ENCODE measurements at places on chromosomes 6 and 20.

GRCh38 chr6:38191418-38191817 is 371.9 kb downstream of the ZFAND3 start:
- DNase-seq, result no peak

- DNase-seq, result no peak
These were observed 9.9 kb upstream of the SPATS1 start for GRCh38 chr6:44332585-44332984.

DNA sequence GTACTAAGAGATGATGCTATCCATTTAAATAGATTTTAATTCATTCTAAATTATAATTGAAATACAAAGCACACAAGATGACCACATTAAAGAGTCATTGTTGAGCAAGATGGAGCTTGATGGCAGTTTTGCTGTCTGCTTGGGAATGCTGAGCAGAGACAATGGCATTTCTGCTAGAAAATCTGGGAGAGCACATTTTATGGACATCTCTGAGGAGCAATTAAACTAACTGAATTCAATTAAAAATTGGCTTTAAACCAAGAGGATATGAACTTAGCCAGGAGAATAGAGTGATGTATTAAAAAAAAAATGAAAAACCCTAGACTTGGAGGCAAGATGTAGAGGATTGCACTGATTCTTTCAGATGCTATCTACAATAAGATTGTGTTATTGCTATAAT is 19.1 kb upstream of the ADGRB3 start:
- DNase-seq, result no peak

DNA sequence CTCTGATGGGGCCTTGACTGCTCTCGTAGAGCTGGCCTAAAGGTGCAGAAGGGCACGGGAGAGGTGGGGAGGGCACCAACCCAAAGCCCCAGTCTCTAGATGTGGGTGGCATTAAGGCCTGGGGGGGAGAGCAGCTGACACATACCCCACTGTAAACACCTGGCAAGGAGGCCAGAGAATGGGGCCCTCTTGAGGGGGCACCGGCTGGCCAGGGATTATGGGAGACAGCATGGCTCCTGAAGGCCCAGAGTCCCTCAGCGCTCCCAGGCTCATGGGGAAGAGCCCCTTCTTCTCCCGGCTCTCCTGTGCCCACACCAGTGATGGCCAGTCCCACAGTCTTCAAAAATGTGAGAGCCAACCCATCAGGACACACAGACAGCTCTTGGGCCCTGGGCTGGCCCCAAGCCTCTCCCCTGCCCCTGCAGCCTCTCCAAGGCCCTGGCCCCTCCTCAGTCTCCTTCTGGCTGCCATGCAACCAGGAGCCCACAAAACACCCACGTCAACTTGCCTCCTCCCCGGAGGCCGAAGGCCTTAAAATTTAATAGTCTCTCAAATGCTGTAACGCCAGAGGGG is 58.2 kb upstream of the FOXP4 start:
- no peak for DNase-seq

DNA sequence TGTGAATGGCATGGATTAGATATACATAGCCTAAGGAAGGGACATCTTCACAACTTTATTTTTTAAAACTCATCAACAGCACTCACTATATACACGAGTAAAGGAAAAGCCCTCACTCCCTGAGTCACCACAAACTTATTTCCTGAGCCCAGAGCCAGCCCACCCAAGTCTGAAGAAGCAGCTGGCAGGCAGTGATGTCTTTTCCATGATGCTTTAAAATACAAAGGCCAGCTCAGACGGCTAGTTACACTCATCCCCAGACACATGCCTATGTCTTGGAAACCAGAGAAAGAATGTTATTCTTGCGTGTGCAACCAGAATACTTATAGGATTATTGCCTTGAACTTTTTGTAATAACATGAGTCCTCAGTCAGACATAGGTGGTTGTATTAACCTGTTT is 114.4 kb downstream of the ADGRG6 start:
- DNase-seq, result no peak

DNA sequence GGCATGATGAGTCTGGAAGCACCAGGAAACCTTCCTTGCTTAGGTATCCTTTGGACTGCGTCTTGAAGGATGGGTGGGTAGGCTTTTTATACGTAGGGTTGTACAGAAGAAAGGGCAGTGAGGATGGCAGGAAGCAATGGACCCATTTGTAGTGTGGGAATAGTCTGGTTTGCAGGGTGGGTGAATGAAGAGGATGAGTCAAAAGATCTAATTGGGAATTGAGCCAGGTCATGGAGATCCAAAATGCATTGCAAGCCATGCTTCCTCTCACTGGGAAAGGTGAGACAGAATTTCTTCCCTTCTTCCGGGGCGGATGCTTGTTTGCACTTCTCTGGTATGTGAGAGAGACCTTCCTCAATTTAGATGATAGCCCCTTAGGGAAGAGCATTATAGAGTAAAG is 10.1 kb upstream of the BTBD3 start:
- DNase-seq, result no peak

All from activated naive CD8-positive, alpha-beta T cell treated with anti-CD3 and anti-CD28 coated beads, Interleukin-2, amount 50 U/mL, for 16 hours (primary cell).